ENCODE measurements at places on chromosomes 12 and 14.

DNA sequence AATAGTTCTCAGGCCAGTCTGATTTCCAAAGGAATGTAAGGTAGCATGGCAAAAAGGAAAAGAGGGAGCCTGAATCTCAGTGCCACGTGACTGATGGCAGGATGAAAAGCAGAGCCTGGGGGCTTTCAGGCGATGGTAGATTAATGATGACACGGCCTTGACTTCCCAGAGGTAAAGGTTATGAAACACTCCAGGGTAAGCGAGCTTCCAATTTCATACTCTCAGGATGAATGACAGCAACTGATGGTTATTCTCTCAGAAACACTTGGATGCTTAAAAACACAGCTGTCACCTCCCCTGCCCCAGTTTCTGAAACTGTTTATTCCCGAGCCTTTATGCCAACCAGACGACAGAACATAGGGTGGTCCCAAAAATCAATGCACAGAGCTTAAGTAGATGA is 28.8 kb downstream of the GDF11 start:
- DNase-seq, result no peak

DNA sequence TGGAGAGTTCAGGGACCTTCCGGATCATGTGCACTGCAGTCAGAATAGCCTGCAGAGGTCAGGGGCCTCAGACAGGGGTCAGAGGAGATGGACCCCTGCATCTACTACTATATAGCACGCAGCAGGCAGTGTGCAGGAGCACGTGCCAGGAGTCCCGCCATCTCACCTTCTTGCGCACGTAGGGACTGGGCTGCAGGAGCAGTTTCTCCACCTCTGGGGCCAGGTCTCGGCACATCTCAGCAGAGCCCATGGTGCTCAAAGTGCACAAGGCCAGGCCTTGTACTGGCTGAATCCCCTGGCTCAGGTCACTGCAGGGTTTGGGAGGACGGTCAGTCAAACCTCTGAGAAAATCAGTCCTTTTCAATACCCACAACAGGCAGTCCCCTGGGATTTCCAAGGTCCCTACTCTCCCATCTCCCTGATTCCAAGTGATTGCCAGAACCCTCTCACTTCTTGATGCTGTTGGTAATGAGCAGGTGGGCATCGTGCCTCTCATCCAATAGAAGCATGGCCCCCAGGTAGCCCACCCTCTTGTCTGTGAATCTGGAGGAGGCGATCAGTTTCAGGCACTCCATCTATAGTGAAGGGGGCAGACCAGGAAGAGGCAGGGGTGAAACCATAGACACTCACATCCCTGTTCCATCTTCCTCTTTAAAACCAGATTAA is 1.3 kb downstream of the AP1G2 start:
- no peak for DNase-seq

GRCh38 chr12:111597831-111598636 is 1.1 kb downstream of the ATXN2 start:
- no peak for DNase-seq

DNA sequence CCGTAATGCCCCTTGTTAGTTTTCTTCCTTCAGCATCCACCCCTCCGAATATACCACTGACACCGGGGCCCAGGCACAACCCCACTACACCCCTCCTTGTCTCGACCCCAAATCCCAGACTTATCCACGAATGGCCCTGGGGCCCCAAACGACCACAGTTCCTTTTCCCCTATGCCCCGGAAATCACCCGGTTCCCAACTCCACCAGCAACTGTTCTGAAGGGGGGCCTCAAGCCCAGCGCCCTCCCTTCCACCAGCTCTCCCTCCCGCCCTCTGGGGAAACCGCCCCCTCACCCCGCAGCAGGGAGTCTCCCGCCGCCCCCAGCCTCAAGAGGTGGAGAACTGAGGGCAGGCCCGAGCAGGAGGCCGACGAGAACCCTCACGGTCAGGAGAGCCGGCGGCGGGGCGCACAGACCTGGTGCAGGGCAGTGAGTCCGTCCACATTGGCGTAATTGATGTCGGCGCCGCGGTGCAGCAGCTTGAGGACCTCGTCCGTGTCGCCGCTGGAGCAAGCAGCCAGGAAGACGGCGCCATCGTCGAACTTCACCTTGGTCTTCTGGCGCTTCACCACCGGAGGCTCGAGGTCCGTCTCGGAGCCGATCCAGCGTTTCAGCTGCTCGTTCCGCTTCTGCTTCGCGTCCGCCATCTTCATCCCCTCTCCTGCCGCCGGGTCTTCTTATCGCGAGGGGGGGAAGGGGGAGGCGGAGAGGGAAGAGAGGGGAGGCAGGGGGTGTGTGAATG is 446 bp downstream of the PPP1R12A start:
- DNase-seq, result peak; percentile 34

DNA sequence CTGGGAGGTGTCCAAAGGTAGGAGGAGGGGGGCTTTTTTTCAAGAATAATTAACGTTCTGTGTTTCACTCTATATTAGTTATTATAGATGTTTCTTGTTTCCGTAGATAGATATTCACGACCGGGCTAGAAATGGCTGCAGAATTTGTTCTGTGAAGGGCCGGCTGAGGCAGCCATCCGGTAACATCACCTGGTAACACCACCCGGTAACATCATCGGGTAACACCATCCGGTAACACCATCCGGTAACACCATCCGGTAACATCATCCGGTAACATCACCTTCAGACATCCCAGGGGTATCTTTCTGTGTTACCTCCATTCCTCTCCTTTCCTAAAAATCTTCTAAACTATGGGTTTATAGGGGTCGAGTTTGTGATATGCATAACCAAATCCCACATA is 1336.7 kb upstream of the TMEM132C start:
- DNase-seq, result no peak

DNA sequence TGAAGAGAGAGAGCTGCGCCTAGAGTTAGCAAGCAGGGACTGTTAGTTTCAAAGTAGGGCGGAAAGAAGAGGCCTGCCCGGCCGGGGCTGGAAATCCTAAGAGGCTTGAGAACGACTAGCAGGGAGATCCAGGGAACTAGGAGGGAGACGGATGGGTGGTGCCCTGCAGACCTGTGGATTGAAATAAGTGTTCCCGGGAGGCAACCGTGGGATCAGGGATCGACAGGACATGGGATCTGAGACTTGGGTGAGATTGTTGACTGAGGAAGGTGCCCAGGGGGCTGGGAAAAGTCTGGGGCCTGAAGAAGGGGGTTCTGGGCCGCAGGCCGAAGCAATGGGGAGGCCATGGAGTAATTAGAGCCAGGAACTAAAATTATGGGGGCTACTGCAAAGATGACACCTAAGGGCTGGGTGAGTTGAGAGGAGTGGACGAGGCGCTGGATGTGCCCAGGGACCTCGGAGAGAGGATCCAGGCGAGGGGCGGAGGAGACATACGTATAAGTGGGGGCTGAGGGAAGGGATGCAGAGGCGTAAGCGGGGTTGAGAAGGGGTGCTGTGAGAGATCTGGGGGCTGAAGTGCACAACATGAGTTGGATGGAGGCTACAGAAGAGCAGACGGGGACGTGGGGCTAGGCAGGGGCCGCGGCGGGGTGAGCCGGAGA is 635 bp downstream of the LTA4H start:
- DNase-seq, result peak; percentile 21

DNA sequence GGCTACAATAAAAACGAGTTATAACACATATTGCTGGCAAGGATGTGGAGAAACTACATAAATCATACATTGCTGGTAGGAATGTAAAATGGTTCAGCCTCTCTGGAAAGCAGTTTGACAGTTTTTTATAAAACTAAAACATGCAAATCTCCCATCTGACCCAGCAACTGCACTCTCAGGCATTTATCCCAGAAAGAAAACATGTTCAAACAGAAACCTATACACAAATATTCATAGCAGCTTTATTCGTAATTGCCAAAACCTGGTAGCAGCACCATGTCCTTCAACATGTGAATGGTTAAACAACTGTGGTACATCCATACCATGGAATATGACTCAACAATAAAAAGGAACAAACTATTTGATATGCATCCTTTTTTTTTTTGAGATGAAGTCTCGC is 10.1 kb upstream of the TMCC3 start:
- DNase-seq, result no peak

- DNase-seq, result no peak
Measured at GRCh38 chr14:90050271-90050670, 11.5 kb upstream of the KCNK13 start.

GRCh38 chr12:16612647-16613046 is 6.7 kb upstream of the LMO3 start:
- no peak for DNase-seq

DNA sequence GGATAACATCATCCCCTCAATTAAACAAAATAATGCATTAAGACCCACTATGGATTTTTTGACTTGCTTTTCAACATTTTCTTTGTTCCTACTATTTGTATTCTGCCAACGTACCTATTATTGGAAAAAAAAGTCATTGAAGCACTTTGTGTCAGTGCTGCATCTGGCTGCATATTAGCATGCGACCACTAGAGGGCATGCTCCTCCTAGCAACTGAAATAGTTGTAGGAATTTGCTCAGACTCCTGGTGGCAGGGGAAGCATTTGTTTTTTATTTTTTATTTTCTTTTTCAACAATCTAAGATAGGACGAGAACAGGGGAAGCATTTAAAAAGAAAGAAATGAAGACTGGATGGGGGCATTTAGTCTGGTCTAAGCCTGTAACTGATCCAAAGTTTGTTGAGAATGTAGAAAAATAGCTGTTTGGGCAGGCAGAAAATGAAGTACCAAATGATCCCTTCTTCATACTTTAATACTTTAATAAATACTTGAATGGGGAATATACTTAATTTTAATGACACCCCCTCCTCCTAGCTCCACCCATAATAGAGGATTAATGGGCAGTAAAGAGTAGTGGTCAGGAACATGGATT is 14.5 kb upstream of the CLEC4A start:
- DNase-seq, result peak; percentile 72

GRCh38 chr14:35558680-35559079 is 24.7 kb downstream of the INSM2 start:
- DNase-seq, result no peak

DNA sequence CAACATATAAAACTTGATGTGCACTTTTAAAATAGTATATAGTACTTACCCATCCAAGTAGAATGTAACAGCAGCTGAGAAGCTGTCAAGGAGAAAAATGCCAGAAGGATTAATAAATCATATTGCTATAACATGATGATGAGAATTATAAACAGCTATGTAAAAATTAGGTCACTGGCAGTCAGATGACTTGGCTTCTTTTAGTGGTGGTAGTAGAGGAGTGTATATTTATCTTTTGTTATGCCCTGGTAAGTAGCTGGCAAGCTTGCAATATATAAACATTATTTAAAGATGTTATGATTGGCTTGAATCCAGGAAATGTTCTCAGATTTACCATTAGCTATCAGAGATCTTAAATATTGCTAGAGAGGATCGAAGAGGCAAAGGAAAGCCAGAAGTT is 471.0 kb upstream of the MGAT4C start:
- peak; percentile 76 for DNase-seq

DNA sequence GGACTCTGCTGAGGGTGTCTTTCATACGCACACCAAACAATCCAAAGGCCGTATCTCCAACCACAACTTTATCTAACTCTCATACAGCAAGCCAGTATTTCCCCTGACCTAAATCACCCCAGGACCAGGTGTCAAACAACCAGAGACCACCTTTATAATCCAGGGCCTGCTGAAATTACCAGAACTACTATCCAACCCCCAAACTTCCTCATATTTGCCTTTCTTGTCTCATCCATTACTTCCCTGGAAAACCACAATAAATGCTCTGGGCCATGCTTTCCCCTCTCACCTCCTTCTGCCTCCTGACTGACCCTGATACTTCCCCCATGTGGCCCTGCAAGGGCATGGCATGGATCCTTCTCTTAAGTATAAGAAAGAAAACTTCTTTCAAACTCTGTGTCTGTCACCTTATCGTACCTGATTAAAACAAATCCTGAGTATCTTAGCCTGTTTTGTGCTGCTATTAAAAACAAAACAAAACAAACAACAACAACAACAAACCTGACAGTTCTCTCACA is 44.7 kb upstream of the CRACR2A start:
- DNase-seq, result no peak

DNA sequence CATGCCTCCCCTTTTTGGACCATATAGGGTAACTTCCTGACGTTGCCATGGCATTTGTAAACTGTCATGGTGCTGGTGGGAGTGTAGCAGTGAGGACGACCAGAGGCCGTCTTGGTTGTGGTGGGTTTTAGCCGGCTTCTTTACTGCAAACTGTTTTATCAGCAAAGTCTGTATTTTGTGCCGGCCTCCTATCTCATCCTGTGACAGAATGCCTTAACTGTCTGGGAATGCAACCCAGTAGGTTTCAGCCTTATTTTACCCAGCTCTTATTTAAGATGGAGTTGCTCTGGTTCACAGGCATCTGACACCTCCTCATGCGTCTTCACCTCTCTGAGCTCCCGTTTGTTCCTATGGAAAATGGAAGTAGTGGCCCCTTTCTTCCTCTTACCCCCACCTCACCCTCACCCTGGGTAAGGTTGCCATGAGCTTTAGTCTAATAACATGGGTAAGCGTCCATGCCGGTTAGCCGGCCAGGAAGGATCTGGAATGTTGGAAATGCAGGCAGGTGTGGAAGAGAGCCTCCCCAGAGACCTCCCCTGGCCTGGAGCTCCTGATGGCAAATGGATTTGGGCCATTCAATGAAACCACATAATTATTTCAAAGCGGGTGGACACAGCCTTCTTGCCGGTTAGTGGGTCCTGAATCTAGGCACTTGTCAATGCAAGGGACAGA is 18.6 kb downstream of the HHIPL1 start:
- no peak for DNase-seq

DNA sequence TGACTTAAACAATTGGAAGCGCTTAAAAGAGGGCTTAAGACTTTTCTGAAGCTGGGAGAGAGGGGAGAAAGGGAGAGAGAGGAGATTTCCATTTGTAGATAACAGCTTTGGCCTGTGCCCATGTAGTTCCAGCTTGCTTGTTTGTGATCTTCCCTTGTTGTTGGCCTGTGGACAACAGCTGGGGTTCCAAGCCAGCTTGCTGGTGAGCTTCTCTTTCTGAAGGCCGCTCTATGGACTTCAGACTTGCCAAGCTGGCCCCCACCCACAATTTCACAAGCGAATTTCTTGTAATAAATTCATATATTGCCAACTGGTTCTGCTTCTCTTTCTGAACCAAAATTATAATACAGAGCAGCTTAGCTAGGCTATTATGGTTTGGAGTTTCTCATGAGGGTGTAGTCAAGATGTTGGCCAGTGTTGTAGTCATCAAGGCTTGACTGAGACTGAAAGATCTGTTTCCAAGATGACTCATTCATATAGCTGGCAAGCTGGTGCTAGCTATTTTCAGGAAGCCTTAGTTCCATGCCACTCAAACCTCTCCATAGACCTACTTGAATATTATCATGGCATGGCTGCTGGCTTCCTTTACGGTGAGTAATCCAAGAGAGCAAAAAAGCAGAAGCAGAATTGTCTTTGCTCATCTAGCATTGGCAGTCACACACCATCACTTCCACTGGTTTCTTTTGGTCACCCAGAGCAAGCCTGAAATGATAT is 89.4 kb downstream of the ATP23 start:
- no peak for DNase-seq

All from fibroblast of upper back skin (primary cell).